ENCODE measurements at places on chromosomes 6 and 20.
A peak's percentile ranks its signal among the peaks of the same experiment; 100 is the strongest.

DNA sequence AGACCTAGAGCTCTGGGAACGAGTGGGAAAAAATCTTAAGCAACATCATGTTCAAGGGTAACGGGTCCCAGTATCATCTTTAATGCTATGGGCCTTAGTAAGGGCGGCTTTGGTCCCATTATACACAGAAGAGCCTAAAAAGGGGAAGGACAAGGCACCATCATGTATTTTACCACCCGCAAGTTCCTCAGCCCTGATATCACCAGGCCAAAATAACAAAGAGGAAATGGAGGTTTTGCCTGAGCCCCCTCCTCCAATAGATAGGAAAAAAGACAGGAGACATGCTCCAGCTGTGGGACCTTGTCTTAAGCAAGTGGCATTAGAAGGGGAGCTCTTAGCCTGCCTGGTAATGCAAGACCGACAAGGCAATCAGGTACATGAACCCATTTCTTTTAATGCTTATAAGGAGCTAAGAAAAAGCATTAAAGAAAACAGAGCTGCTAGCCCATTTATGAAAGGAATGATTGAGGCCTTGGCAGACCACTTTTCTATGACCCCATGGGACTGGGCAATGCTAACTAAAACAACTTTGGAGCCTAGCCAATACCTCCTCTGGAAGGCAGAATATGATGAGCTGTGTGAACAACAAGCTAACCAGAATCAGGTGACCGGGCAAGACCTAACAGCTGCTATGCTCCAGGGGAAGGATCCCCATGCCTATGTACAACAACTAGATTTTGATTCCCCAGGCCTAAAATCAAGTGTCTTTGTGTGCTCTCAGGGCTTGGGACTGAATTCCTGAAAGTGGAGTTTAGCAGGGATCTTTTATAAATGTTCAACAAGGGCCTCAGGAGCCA is 23.2 kb downstream of the HLA-DPA1 start:
- DNase-seq = no peak

DNA sequence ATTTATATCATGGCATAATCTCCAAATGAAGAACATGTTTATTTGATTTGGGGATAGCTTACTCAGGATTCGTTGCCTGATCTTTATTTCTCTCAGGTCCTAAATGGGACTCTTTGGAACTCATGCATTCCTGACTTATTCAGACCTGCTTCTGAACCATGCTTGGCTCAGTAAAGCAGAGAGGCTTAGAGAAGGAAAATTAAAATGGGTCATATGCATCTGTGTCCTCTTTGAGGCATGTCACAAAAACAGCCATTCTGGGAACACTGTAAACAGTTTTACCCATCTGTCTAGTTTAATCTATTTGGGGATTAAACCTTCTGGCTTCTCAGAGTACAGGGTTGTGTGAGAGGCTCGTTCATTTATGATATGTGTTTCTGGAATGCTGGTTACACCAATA is 1017.3 kb downstream of the KIF16B start:
- no peak for DNase-seq

- DNase-seq = no peak
These were observed 9.0 kb upstream of the FOXC1 start for GRCh38 chr6:1600764-1601157.

DNA sequence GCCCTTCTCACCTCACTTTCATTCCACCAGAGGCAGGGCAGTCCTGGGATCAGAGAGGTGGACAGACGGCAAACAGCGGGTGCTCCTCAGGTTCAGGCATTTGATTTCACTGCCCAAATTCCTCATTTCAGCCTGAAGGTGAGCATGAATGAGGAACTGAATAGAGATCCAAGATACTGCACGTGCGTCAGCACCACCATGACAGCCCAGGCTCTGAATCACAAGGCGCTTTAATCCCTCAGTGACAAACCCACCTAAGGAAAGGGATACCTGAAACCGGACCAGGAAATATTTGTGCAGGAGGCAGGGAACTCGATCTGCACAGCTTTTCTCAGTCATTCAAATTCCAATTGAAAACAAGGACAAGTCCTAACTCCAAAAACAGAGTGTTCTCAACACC is 174.8 kb upstream of the HEY2 start:
- no peak for DNase-seq

DNA sequence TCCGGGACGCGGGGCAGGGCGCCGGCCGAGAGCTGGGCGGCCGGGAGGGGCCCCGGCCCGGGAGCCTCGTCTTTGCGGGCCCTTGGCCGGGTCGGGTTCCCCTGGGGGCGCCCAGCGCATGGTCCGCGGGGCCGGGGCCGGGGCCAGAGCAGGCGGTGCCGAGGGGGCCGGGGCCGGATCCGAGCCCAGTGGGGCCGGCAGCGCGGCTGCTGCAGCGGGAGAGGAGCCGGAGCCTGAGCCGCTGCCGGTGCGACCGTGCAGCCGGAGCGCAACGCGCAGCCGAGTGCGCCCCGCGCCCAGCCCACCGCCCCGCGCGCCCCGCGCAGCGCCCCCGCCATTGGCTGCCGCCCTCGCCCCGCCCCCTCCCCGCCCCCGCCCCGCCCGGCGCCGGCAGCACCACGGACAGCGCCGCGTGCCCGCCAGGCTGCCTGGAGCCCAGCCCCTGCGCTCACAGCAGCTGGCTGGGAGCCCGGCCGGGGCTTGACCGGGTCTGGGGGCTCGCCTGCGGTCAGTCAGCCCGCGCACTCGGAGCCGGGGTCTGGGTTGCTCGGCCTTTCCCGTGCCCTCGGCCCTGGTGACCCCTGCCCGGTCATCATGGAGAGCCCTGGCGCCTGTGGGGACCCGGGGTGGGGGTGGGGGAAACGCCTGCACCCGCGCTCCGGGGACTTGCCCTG is at the start of gene HRH3:
HRH3 (minus strand) TSS at position 287 of the 674 bp plus-strand sequence. CDS start 308 bp downstream, outside the sequence.
- DNase-seq = peak; percentile 70

DNA sequence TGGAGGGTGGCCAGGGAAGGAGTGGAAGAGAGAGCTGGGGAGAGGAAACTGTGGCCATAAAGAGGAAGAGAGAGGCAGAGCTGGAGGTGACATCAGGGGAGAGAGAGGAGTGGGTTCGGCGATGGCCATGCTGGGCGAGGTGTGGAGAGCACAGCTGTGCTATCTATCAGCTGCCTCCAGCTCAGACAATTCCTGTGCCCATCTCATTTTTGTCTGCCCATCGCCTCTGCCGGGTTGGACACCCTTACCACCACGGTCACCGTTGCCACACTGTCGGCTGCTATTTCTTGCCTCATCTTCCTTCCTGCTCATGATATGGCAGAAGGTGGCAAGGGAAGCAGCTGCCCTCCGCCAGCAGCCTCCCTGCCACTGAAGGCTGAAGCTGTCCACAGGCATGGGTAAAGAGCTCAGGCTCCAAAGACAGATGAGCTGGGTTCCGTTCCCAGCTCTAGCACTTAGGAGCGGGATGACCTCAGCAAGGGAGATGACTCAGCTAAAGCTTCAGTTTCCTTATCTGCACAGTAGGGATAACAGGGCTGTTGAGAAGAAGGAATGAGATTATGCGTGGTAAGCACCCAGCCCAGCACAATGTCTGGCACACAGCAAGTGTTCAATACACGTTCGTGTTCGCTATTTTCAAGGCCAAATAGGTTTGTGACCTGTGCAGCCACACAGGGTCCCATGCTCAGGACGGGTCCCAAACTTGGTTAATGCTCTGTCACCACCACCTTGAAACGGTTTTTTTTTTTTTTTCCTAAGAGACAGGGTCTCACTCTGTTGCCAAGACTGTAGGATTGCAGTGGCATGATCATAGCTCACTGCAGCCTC is 21.9 kb upstream of the TAF8 start:
- peak; percentile 98 for DNase-seq

- no peak for DNase-seq
These were observed 54.8 kb downstream of the CAP2 start for GRCh38 chr6:17448165-17448564.

DNA sequence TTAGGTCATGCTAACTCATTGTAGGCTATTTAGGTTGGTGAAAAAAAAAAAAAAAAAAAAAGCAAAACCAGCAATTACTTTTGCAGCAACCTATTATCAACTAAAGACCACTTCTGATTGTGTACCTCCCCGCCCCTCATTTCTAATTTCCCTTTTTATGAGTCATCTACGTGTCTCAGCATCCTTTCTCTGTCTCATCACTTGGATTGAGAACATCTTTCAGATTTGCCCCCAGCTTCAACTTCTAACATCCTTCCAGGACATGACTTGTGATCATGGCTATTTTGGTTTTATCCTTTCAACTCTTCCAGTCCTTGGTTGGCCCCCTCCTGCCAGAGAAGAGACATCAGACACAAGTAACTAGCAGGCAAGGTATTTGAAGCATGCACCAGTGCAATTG is 156.7 kb upstream of the CCN2 start:
- no peak for DNase-seq

- no peak for DNase-seq
These were observed 571.8 kb downstream of the QKI start for GRCh38 chr6:163986313-163986712.

DNA sequence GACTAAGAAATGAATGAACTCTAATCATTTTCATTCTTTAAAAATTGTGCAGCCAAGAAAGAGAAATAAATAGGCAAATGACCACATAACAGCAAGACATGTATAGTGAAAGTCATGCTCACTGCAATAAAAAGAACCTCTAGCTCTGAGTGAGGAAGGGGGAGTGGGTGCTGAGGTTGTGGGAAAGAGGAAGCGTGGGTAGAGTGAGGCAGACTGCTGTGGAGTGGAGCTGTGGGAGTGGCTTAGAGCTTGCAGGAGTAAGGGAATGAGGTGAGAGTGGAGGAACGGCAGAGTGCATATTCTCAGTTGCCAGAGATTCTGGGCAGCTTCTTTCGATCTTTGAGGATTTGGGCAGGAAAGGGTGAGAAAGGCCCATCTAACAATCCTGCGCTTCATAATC is 10.4 kb downstream of the DEFB129 start:
- peak; percentile 53 for DNase-seq

DNA sequence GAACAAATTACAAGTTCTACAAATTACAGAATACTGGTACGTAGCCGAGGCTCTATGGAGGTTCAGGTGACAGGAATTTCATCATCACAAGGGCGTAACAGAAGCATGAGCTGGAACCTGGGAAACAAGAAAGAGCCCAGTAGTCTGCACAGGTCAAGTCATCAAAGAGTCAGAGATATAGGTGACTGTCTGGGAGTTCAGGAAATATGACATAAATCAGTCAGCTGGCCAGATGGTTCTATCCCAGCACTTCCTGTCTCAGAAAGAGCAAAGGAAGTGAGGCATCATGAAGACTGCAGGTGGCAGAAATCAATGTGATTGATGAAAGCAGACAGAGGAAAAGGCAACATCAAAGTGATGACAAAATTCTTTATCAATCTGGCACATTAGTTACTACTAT is 23.3 kb downstream of the MYCT1 start:
- no peak for DNase-seq

DNA sequence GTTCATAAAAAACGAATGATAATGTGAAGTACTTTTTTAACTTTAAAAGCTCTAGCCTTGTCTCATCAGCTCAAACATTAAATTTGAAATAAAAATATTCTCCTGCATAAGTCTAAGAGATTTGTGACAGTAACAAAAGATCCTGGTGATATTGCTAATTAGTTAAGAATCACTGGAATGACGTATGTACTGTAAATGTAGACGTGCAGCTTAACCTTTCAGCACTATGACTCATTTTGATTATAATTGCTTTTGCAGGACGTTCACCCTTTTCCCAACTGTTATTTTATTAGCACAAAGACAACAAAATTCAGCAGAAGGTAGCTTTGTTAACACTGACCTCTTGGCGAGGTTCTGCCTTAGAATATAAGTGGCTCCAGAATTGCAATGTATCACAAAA is 68.6 kb downstream of the TENT5A start:
- DNase-seq = no peak

GRCh38 chr6:111809766-111810165 is 63.5 kb downstream of the FYN start:
- DNase-seq = no peak

GRCh38 chr6:136523196-136523595 is 27.0 kb downstream of the MAP7 start:
- DNase-seq = no peak

GRCh38 chr20:37702403-37703034 is 8.7 kb downstream of the CTNNBL1 start:
- peak; percentile 59 for DNase-seq

DNA sequence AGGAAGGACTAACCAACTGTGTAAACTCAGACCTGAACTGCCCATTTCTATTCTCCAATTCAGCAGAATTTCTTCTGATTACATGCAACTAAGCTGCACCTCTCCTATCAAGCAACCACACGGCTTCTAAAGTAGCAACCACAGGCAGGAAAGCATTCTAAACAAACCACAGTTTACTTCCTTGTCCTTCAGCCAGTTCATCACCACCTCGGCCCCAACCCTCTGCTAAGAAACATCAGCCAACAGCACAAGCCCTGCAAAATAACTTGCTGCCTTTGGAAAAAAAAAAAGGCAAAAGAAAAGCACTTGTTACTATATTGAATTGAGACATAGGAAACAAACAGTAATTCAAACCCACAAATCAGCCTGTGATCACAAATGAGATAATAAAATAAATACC is 140.3 kb downstream of the NFATC2 start:
- DNase-seq = peak; percentile 71

DNA sequence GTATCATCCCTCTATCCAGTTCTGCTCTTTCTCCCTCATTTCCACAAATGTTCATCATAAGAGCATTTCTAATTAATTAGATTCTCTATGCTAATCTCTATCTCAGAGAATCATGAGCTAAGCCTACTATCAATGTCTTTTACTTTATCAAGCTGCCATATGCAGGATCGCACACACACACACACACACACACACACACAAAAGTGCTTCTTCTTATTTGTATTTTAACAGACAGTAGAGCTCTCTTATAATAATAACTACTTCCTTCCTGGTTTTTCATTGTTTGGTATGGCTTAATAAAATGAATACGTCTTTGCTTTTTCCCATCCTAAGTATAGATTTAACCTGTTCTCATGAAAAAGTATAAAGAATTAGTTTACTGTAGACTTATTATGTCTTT is 170.2 kb downstream of the HAO1 start:
- DNase-seq = no peak

DNA sequence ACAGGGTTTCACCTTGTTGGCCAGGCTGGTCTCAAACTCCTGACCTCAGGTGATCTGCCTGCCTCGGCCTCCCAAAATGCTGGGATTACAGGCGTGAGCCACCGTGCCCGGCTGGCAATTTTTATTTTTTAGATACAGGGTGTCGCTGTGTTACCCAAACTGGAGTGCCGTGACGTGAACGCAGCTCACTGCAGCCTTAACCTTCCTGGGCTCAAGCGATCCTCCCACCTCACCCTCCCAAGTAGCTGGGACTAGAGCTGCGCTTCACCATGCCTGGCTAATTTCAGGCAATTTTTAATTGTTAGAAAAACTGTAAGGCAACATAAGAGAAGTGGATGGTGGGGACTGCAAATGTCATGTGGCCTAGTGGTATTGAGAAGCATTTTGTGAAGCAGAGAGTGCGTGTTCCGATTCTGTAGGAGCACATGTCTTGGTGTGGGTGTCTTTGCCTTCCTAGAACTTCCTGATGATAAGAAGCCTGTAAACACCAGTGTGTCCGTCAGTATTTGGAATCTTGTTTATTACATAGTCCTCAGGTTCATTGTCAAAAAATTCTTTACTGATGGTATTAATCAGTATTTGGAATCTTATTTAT is 18.0 kb downstream of the JARID2 start:
- DNase-seq = peak; percentile 53

- no peak for DNase-seq
These were observed 893.7 kb downstream of the TFAP2A start for GRCh38 chr6:9521152-9521530.

- DNase-seq = peak; percentile 47
These were observed 55.1 kb downstream of the CEBPB start for GRCh38 chr20:50245498-50246366.

- no peak for DNase-seq
These were observed 402.1 kb upstream of the CHD6 start for GRCh38 chr20:42020316-42020715.

- no peak for DNase-seq
These were observed 469.7 kb downstream of the CDKAL1 start for GRCh38 chr6:21003780-21004541.
